ENCODE measurements at places on chromosomes 5 and 9.
A peak's percentile ranks its signal among the peaks of the same experiment; 100 is the strongest.

DNA sequence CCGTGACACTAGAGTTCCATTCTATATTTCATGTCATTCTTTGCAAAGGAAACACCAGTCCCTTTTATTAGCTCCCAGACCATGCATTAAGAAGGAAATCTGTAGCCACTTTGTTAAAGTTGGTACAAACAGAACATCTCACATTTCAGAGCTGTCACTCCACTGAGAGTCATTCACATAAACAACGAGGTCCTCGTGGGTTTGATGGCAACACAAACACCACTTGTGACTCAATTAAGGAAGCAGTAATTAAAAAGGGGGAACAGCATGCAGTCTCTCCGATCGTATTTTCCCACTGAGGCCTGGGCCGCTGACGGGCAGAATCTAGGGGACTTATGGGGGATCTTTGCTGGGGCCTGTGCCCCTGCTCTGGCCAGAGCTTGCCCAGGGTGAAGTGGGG is 94.2 kb upstream of the ZNF618 start:
- DNase-seq = peak; percentile 53

GRCh38 chr5:62306323-62306895 is 403 bp downstream of the KIF2A start:
- peak; percentile 49 for DNase-seq

GRCh38 chr9:85142968-85143367 is 473.4 kb downstream of the NTRK2 start:
- no peak for DNase-seq

DNA sequence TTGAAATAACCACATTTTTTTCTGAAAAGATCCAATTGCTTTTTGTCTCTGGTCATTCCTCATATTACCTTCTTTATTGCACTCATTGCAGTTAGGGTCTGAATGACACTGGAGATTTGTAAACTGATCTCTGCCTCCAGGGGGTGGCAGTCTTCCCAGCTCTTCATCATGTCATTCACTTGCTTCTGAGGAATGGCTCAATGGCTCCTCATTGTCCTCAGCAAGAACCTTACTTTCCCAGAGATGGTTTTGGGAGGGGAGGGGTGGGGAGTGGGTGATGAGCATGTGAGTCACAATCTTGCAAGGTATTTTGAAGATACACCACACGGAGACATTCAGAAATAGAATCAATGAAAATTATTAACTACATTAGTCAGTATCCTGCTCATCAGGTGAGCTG is 159.8 kb upstream of the GAS1 start:
- DNase-seq = no peak

- no peak for DNase-seq
These were observed 302.6 kb upstream of the TAS2R1 start for GRCh38 chr5:9932770-9933169.

- DNase-seq = no peak
These were observed 7.1 kb upstream of the BTF3 start for GRCh38 chr5:73491155-73491554.

DNA sequence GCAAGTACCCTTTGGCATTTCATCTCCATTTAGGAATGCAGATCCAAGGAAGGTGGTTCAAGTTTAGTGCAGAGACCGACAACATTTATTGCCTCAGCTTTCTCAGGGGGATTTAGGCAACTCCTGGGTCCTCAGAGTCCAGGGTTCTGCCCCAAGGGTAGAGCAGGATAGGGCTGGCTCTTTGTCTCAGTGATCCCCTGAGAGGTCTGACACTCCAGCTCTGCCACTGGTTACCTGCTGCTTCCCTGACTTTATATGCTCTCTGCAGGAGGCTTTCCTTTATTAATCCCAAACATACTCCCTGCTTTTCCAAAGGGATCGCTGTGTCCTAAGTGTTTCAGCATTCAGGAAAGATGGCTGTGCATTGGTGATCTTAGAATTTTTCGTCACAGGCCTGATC is 37.2 kb downstream of the TRPC7 start:
- no peak for DNase-seq

- no peak for DNase-seq
These were observed 179.0 kb upstream of the NMUR2 start for GRCh38 chr5:152584103-152584502.

DNA sequence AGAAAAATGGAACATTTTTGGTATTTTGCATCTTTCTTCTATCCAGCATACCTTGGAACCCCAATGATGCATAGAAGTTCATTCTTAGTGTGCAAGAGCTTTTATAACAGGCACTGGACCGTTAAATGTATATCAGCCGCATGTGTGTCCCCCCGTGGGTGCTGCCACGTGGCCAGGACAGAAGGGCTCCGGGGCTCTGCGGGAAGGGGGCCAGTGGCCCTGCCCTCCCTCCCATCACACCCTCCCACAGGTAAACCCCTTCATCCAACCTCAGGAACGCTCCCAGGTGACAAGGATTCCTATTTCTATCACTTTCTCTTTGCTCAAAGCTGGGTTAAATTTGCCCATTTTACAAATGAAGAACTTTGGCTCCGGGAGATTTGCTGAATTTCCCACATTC is 393.4 kb upstream of the IRX4 start:
- DNase-seq = no peak

DNA sequence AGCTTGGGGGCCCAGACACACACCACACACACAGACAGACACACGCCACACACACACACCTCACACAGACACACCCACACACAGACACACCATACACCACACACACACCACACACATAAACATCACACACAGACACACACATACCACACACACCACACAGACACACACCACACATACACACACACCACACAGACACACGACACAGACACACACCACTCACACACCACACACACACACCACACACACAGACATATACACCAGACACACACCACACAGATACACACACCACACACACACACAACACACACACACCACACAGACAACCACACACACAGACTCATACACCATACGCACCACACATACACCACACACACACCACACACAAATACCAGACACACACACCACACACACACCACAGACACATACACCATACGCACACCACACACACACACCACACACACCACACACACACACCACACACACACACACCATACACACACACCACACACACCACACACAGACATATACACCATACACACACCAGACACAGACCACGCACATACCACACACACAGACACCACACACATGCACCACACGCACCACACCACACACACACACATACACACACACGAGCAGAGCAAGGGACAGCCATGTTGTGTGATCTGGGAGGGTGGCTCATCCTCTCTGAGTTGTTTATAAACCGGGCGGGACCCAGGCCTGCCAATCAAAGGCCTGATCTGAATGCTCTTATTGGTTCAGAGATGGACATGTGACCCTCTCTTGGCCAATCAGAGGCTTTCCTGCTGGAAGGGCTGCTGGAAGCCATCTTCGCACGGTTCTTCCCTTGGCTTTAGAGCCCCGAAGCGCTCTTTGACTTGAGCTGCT is 148.3 kb downstream of the GAPVD1 start:
- peak; percentile 62 for DNase-seq

DNA sequence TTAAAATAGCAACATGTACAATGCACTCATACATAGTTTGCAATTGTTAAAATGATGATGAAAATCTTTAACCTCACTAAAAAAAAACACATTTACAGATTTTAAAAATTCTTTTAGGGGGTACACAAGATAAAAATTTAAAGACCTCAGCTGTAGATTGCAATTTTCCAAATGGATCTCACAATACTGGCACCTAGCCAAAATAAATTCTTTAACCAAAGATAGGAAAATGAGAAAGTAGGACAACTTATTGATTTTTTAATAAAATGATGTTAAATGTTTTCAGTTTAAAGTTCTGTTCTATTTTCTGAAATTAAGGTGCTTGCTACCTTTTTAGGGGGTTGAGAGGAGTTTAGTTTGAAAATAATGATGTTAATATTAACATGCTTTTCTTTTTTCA is 90.0 kb downstream of the PCSK1 start:
- no peak for DNase-seq

DNA sequence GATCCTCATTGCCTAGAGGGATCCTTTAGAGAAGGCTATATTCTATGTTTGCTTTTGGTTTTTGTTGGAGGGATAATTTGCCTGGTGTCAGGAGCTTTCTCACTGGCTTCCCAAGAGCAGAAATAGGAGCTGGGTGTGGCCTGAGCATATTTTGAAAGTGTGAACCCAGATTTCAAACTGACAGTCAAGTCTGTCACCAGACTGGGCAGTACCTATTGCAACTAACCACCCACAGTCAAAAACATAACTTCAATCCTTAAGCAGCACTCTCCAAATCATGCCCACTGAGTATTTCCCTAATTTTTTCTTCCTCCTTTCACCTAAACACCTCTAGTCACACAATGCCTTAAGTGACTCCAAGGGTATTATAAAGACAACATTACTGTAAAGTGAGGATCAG is 278.4 kb downstream of the EBF1 start:
- DNase-seq = peak; percentile 90

- DNase-seq = no peak
These were observed 92.7 kb downstream of the KIF4B start for GRCh38 chr5:155106221-155106620.

- DNase-seq = no peak
These were observed 22.6 kb downstream of the OTULIN start for GRCh38 chr5:14687023-14687665.

GRCh38 chr9:131056781-131057506 is 39.4 kb upstream of the AIF1L start:
- DNase-seq = no peak

DNA sequence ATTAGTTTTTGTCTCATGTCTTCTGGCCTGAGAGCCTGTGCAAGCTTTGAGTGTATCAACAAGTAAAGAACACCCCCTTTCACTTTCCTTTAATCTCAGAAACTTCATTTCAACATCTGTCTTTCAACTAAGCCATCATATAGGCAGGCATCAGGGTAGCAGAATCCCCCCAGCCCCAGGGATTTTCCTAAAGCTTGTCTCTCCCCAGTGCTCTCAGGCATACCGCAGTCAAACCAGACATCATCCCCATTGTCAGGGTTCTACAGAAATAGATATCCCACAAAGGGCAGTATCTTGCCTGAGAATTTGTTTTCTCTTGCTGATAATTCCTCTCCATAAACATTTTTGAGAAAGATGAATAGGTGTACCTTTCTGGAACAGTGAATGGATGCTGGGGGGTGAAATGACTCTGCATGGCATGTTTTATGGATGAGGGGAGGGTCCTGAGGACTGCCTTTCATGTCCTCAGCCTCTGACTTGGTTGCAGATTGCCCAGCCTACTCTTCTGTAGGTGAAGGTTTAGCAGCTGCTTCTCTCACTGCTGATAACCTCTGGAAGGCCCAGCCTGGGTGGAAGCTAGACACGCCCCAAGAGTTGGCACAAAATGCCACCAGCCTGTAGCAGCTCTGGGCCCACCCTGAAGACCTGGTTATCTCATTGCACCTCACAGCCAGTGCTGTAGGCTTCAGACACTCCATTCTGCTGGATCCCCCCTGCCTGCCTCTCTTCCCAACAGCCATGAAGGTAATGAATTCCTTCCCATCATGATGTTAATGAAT is 20.5 kb upstream of the SHB start:
- DNase-seq = no peak

DNA sequence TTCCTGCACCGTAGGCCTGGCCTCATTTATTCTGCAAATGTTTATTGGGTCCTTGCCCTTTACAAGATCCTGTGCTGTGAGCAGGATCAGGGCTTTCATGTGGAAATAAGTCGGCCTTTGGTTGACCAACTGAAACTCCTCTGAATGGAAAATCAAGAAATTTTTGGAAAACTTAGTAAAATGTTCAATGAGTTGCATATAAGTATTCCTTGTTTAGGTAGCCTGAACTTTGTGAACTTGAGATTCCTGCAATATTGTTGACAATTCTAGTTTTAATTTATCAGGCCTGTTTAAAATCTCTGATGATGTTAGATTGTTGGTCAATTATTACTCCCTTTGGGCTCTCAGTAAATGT is 1.1 kb downstream of the MAML1 start:
- no peak for DNase-seq

GRCh38 chr5:1495525-1495897 is 28.2 kb downstream of the LPCAT1 start:
- no peak for DNase-seq

GRCh38 chr9:89623925-89624420 is 19.2 kb downstream of the GADD45G start:
- DNase-seq = peak; percentile 83

DNA sequence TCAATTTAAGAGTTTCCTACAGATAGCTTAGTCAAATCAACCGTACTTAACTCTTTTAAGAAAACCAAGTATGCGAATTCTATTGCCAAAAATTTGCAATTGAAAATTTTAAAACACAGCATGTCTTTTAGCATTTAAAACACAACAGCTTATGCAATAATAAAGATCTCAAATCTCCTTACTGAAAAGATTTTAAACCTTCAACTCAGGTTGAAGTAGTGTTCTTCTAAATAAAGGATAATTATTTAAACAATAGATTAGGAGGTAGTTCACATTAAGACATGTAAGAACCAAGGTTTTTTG is 5.5 kb downstream of the NR3C1 start:
- DNase-seq = no peak

- DNase-seq = no peak
These were observed 589.2 kb downstream of the SEMA5A start for GRCh38 chr5:8956659-8957058.

DNA sequence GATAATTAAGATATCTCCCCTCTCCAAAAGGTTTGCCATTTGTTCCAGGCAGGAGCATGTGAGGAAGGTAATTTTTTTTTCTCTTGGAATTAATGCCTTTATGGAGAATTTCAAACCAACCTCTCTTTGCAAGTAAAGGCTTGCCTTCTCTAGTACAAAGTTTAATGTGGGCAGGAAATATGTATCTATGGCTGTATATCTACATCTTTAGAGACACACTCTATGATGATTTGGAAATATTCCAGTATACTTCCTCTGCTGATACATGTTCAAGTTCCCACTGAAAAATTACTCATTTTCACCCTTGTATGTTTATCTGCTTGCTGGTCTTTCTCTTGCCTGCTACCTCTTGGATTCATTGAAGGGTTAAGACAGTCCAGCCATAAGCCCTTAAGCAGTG is 83.5 kb upstream of the SEMA6A start:
- DNase-seq = no peak

- DNase-seq = no peak
These were observed 173.5 kb downstream of the FGF1 start for GRCh38 chr5:142512043-142513042.

DNA sequence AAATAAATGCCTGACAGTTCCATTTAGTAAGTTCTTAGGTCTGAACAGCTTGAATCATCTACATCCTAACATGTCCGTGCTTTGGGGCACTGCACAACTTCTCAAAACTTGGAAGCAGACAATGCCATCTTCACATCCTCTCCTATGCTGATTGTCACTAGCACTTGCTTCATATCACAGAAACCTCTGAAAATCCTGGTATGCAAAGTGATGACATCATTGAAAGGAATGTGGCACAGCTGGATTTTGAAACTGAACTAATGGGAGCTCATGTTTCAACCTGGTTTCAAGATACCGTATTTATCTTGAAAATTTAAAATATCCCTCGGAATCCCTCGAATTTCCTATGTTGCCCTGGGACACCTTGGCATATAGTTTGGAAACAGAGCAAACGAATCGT is 490.2 kb upstream of the DAP start:
- DNase-seq = no peak

GRCh38 chr5:105898183-105898582 is 1772.6 kb downstream of the EFNA5 start:
- DNase-seq = no peak

- DNase-seq = no peak
These were observed 25.9 kb upstream of the ADAMTS2 start for GRCh38 chr5:179371121-179371510.

- DNase-seq = no peak
These were observed 169.1 kb upstream of the CLINT1 start for GRCh38 chr5:158027806-158028775.
